T-helper 17 cell (primary cell): ENCODE measurements at places on chromosomes 3 and 15.
A peak's percentile ranks its signal among the peaks of the same experiment; 100 is the strongest.

GRCh38 chr3:172009803-172010202 is 29.6 kb upstream of the FNDC3B start:
- H3K4me1 ChIP-seq = no peaks in the 10 kb centered on the region
- H3K4me3 ChIP-seq = no peak overlapping the region
- DNase-seq = no peak
- H3K36me3 ChIP-seq = no peaks in the 10 kb centered on the region
- no peak overlapping the region for H3K27ac ChIP-seq
- H3K27me3 ChIP-seq = peaks cover 10% of the 10 kb centered on the region

- H3K36me3 ChIP-seq = no peaks in the 10 kb centered on the region
- H3K4me1 ChIP-seq = no peaks in the 10 kb centered on the region
- no peak for DNase-seq
- no peak overlapping the region for H3K27ac ChIP-seq
- H3K27me3 ChIP-seq = no peaks in the 10 kb centered on the region
Observed at GRCh38 chr3:145197821-145198220, 963.2 kb downstream of the PLOD2 start.

DNA sequence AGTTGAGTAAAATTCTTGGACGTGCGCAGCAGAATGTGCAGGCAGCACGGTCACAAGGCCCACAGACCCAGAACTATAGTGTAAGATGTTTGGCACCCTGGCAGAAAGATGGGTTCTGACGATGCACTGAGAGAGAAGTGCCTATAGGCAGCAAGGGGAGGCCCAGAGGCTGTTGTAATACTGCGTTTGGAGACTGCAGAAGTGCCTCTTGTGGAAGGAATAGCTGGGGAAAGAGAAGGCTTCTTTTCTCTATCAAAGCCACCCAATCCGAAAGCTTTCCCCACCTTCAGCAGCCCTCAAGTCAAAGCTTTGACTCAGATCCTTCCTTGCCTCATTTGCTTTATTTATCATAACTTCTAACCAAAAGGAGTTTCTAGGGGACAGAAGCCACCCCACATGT is 5.2 kb upstream of the SIN3A start:
- peak overlapping the region; percentile 96 for H3K27ac ChIP-seq
- peaks cover 23% of the 10 kb centered on the region for H3K4me1 ChIP-seq
- H3K4me3 ChIP-seq = peak overlapping the region; percentile 98

DNA sequence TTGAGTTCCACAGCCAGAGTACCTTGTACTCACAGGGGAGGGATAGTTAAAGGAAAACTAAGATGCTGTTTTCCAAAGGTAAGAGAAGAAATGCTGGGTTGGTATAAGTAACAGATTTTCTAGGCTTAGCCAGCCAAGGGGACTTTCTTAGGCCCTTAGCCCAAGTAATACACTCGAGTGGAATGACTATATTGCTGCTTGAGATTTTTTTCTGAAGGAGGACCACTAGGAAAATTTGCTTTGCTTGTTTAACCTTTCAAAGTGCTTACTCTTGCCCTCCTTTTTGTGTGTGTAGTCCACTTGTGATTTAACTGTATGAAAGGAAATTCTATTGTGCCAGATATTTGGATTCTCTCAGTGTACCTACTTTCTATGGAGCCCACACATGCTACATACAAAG is 50.5 kb downstream of the IL5RA start:
- H3K4me1 ChIP-seq = no peaks in the 10 kb centered on the region
- DNase-seq = no peak
- H3K27me3 ChIP-seq = peaks cover 1% of the 10 kb centered on the region
- no peak overlapping the region for H3K27ac ChIP-seq

DNA sequence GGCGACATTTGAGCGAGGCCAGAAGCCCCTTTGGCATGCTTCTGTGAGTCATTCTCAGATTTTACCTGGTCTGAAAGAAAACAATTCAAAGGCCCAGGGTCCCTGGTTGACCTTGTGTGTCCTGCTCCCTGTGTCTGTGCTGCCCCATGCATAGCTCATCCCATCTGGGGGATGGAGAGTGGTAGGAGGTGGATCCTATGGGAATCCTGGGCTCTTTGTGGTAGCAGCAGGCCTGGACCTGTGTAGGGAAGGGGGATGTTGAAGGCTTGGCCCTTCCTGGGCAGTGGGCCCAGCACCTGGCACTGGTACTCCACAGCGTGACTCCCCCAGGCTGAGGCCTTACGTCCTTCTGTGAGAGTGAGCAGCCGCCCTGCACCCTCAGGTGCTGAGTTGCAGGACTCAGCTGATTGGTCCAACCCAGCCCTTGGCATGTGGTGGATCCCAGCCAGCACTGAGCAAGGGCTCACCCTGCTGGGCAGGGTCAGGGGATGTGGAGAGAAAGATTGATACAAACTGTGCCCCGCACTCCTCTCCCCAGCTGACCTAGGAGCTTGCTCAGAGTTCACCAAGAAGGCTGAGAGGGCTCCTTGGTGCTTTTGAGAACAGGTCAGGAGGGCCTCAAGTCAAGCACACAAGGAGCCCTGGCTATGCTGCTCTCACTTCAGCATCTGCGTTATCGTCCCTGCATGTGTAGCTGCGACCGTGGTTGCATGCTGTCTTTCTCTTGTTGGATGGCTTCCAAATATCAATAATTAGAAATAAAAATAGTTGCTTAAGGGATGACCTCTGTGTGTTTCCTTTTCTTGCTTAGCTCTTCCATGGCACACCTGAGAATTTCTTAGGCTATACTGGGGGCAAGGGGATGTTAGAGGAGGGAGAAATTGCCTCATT is 21.4 kb upstream of the JMJD7 start:
- no peak overlapping the region for H3K4me3 ChIP-seq

DNA sequence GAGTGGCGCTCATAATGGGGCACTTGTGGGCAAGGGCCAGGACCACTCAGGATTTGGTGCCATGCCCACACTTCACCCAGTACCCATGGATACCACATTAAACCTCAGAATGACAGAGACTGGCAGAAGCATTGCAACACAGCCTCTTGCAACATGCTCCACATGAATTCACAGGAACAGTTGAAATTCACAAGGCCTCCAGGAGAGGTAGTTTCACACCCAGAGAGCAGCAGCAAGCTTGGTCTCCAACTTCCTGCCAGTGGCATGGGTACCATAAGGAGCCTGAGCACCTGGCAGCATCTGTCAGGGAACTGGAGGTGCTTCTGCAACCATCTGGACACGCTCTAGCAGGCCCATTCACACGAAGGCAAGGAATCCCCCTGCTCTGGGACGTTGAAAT is 101.0 kb downstream of the OSBPL10 start:
- H3K27me3 ChIP-seq = peaks cover 20% of the 10 kb centered on the region
- H3K4me1 ChIP-seq = no peaks in the 10 kb centered on the region
- H3K4me3 ChIP-seq = no peak overlapping the region
- no peak overlapping the region for H3K27ac ChIP-seq

GRCh38 chr3:61903931-61904657 is 342.7 kb downstream of the PTPRG start:
- DNase-seq = no peak
- H3K4me3 ChIP-seq = no peak overlapping the region
- H3K36me3 ChIP-seq = no peaks in the 10 kb centered on the region
- H3K27me3 ChIP-seq = no peaks in the 10 kb centered on the region

GRCh38 chr3:46408853-46409252 is 1.8 kb downstream of the CCRL2 start:
- H3K4me3 ChIP-seq = no peak overlapping the region
- H3K36me3 ChIP-seq = no peaks in the 10 kb centered on the region
- H3K27ac ChIP-seq = no peak overlapping the region
- no peak for DNase-seq

DNA sequence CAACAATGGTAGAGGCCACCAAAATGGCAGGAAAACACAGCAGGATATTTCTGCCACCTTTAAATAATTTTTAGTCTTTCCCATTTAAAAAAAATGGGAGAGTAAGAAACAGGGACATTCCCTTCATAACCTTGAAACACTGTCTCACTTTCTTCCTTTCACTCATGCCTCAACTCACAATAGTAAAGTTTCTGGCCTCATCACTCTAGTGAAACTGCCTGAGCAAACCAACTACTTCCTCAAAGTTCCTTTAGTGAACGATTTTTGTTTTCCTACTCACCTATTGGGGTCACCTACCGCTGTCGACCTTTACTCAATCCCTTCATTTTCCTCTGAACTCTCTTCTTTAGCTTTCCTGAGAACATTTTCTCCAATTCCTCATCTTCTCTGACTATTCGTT is 33.0 kb downstream of the SHC4 start:
- DNase-seq = no peak
- peaks cover 5% of the 10 kb centered on the region for H3K36me3 ChIP-seq
- H3K27me3 ChIP-seq = peaks cover 42% of the 10 kb centered on the region
- H3K27ac ChIP-seq = no peak overlapping the region
- H3K4me3 ChIP-seq = no peak overlapping the region
- no peaks in the 10 kb centered on the region for H3K4me1 ChIP-seq

GRCh38 chr3:47874913-47875312 is 72.0 kb downstream of the DHX30 start:
- no peaks in the 10 kb centered on the region for H3K27me3 ChIP-seq
- H3K27ac ChIP-seq = no peak overlapping the region
- no peak overlapping the region for H3K4me3 ChIP-seq
- peaks cover 2% of the 10 kb centered on the region for H3K36me3 ChIP-seq
- H3K4me1 ChIP-seq = peaks cover 6% of the 10 kb centered on the region

DNA sequence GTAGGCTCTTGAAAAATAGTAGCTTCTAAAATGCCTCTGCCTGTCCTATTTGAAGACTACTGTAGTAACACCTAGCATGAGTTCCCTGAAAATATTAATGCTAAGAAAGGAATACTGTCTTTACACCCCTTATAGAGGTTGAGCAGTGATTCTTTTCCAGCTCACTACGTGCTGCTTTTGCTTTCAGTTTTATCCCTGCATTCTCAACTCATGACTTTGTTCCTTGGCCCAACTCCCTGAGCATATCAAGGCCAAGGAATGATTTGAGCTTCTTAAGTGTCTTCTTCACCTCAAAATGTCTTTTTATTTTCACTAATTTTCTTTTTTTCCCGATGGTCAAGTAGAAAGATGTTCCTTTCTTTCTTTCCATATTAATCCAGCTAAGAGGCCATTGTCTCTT is 16.5 kb upstream of the P2RY13 start:
- H3K4me3 ChIP-seq = peak overlapping the region; percentile 80
- peaks cover 46% of the 10 kb centered on the region for H3K27me3 ChIP-seq
- no peak overlapping the region for H3K27ac ChIP-seq
- no peak for DNase-seq
- peaks cover 8% of the 10 kb centered on the region for H3K4me1 ChIP-seq
- peaks cover 5% of the 10 kb centered on the region for H3K36me3 ChIP-seq

- no peak overlapping the region for H3K4me3 ChIP-seq
- no peak for DNase-seq
- no peaks in the 10 kb centered on the region for H3K36me3 ChIP-seq
- H3K4me1 ChIP-seq = no peaks in the 10 kb centered on the region
- H3K27me3 ChIP-seq = peaks cover 16% of the 10 kb centered on the region
Observed at GRCh38 chr15:92612891-92613290, 42.7 kb downstream of the FAM174B start.

- DNase-seq = no peak
- peaks cover 5% of the 10 kb centered on the region for H3K27me3 ChIP-seq
- peak overlapping the region; percentile 90 for H3K4me3 ChIP-seq
- peaks cover 30% of the 10 kb centered on the region for H3K4me1 ChIP-seq
- H3K27ac ChIP-seq = no peak overlapping the region
Observed at GRCh38 chr3:130748467-130748861, 1.8 kb upstream of the PIK3R4 start.

DNA sequence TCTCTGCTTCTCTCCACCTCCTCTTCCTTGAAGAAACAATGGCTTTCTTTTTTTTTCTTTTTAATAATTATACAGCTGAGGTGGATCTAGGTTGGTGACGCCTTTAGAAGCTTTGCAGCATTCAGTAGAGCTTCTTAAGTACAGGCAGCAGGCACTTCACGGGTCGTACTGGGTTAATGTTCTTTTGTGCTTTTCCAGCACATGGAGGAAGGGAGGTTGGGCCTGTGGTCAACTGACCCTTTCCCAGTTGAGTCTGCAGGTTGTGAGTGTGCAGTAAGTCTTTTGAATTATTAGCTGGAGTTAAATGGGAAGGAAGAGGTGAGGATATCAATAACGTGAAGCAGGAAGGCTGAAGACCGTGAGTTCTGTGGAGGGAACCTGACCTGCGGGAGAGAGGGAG is 7.0 kb downstream of the TRAK1 start:
- peak overlapping the region; percentile 67 for H3K27ac ChIP-seq
- H3K36me3 ChIP-seq = no peaks in the 10 kb centered on the region
- H3K4me3 ChIP-seq = no peak overlapping the region
- no peaks in the 10 kb centered on the region for H3K27me3 ChIP-seq

- H3K36me3 ChIP-seq = no peaks in the 10 kb centered on the region
- H3K4me1 ChIP-seq = peaks cover 5% of the 10 kb centered on the region
- H3K27me3 ChIP-seq = peaks cover 17% of the 10 kb centered on the region
- H3K27ac ChIP-seq = no peak overlapping the region
- no peak for DNase-seq
Observed at GRCh38 chr3:135018149-135018923, 223.3 kb downstream of the EPHB1 start.

GRCh38 chr3:59401924-59402323 is 352.1 kb upstream of the CFAP20DC start:
- no peak overlapping the region for H3K27ac ChIP-seq
- DNase-seq = no peak
- no peaks in the 10 kb centered on the region for H3K27me3 ChIP-seq
- H3K4me3 ChIP-seq = no peak overlapping the region

DNA sequence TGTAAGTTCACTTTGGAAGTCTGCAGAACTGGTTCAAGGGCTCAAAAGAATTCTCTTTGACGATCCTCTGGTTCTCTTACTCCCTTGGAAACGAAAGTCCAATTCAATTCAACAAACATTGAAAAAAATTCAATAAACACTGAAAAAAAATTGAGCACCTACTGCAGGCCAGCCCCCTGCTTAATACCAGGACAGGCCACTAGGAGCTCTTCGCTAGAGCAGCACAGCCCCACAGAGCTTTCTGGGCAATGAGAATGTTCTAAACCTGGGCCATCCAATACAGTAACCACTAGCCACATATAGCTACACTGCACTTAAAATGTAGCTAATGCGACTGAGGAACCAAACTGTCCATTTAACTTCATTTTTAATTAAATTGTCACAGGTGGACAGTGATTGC is 50.4 kb upstream of the DCLK3 start:
- H3K27ac ChIP-seq = no peak overlapping the region
- H3K36me3 ChIP-seq = no peaks in the 10 kb centered on the region
- peaks cover 8% of the 10 kb centered on the region for H3K4me1 ChIP-seq
- DNase-seq = no peak

DNA sequence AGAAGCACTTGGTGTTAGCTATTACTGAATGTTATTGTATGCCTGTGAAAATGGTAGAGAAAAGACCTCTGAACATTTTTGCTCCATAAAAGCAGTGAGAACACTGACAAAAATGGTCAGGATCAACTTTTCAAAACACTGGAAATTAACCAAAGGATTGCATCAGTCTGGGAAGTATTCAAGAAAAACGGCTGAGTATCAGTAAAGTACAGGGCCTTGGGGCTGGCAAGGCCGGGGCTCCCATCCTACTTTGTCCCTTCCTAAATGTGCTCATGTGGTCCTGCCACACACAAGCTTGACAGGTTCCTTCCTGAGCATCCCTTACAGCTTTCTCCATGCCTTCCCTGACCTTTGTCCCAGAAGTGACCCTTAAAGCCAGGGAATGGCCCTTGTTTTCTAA is 84.0 kb downstream of the CFAP20DC start:
- no peaks in the 10 kb centered on the region for H3K4me1 ChIP-seq
- no peaks in the 10 kb centered on the region for H3K27me3 ChIP-seq
- no peaks in the 10 kb centered on the region for H3K36me3 ChIP-seq
- H3K27ac ChIP-seq = no peak overlapping the region

- no peak overlapping the region for H3K27ac ChIP-seq
- no peak overlapping the region for H3K4me3 ChIP-seq
- no peaks in the 10 kb centered on the region for H3K36me3 ChIP-seq
- DNase-seq = no peak
- H3K27me3 ChIP-seq = peaks cover 16% of the 10 kb centered on the region
Observed at GRCh38 chr3:94172695-94173310, 109.9 kb downstream of the NSUN3 start.

GRCh38 chr15:93467337-93467736 is 378.3 kb upstream of the RGMA start:
- H3K4me3 ChIP-seq = no peak overlapping the region
- no peaks in the 10 kb centered on the region for H3K36me3 ChIP-seq
- no peak overlapping the region for H3K27ac ChIP-seq
- peaks cover 11% of the 10 kb centered on the region for H3K27me3 ChIP-seq
